ENCODE measurements at places on chromosomes 13 and 19.
A peak's percentile ranks its signal among the peaks of the same experiment; 100 is the strongest.

- DNase-seq, result no peak
These were observed 184.9 kb downstream of the DIAPH3 start for GRCh38 chr13:59978862-59979261.

- no peak for DNase-seq
These were observed 189.9 kb upstream of the RNF113B start for GRCh38 chr13:98366959-98367358.

- no peak for DNase-seq
These were observed 56.7 kb upstream of the WASF3 start for GRCh38 chr13:26500618-26501320.

- no peak for DNase-seq
These were observed 1872.3 kb upstream of the PCDH20 start for GRCh38 chr13:63287926-63288325.

- DNase-seq, result no peak
These were observed 224.2 kb upstream of the IRS2 start for GRCh38 chr13:110010404-110011138.

DNA sequence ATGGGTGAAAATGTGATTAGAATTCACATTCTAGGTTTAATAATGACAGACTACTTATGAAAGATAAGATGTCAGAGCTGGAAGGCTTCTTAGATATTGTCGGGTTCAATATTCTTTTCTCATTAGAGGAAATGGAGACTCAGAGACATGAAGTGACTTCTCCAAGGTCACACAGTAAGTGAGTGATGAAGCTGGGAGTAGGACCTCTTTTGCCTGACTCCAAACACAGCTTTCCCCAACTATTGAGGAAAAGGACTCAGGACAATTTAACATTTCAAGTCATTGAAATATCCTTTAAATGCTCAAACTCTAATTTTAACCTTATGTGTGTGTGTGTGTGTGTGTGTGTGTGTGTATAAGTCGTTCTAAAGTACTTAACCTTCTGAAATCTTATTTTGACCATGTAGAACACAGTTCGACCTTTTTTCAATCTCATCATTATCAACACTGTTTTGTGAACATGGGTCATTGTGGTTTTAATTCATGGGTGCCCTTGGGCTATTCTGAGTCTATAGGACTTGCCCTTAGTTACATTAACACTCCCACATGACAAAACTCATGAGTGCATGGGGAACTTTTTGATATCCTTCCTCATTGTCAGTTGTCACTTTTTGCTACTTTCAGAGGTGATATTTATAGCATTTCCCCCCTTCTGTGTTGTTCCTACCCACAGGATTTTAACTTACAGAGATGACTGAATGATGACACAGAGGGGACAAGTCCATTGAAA lies 53.0 kb downstream of the LRCH1 start:
- no peak for DNase-seq

GRCh38 chr13:36847606-36848005 lies 28.6 kb downstream of the RFXAP start:
- no peak for DNase-seq

DNA sequence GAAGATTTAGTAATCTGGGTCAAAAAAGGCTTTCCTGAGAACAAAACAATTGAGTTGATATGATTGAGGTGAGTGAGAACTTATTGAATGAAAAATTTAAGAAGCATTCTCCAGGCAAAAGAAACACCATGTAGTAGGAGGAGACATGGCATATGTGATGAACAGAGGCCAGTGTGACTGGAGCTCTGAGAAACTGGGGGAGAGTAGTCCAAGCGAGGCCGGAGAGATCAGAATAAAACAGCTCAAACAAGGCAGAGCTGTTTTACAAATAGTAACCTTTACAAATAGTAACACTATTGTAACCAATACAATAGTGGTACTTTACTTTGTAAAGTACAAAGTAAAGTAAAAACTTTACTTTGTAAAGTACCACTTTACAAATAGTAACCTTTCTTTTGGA lies 1159.1 kb downstream of the PCDH9 start:
- DNase-seq, result no peak

DNA sequence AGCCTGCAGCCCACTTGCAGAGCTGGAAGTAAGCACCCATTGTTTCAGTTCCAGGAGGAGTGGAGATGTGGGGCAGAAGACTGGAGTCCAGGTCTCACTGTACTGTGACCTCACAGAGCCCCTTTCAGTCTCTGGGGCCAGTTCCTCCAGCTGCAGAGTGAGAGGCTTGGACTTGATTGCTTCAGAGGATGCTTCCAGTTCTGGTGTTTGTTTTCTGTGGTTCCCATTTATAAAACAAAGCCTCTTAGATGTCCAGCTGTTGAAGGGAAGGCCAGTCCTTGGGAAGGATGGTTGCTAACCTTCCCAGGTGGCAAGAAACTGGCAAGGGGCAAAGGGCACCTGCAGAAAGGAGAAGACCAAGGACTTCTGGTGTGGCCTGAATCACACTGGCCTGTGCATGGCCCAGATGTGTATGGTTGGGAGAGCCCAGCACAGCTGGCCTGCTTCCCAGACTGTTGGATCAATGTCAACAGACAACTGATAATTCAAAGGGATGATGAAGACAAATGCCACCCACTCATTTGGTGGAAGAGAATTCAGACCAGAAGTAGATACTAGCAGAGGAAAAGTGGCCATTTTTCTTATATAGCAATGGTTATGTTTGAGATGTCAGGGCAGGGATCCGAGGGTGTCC lies 218.5 kb downstream of the ZNF536 start:
- no peak for DNase-seq

DNA sequence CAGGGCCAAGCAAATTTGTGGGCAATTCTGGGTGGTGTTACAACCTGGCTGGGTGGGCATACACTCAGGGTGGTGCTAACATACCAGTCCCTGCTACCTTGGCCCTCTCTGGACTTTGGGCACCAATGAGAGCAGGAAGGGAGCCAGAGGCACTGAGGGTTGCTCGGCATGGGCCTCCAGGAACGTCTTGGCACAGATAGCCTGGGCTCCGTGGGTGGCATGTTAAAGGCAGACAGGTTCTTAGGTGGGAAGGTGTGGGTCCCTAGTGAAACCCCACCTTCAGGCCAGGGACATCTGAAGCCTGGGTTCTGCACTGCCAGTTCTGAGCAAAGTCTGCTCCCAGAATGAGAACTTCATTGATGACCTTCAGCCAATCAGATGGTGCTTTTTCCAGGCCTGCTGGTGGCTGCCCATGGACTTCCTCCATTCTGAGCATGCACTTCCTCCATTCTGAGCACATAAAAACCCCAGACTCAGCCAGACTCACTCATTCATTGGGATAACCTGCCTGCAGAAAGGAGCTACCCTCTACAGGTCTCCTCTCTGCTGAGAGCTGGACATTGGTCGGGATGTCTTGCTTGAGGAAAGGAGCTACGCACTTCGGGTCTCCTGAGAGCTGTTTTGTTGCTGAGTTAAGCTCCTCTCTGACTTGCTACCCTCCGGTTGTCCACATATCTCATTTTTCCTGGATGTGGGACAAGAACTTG lies 2567.1 kb downstream of the PCDH9 start:
- DNase-seq, result no peak

DNA sequence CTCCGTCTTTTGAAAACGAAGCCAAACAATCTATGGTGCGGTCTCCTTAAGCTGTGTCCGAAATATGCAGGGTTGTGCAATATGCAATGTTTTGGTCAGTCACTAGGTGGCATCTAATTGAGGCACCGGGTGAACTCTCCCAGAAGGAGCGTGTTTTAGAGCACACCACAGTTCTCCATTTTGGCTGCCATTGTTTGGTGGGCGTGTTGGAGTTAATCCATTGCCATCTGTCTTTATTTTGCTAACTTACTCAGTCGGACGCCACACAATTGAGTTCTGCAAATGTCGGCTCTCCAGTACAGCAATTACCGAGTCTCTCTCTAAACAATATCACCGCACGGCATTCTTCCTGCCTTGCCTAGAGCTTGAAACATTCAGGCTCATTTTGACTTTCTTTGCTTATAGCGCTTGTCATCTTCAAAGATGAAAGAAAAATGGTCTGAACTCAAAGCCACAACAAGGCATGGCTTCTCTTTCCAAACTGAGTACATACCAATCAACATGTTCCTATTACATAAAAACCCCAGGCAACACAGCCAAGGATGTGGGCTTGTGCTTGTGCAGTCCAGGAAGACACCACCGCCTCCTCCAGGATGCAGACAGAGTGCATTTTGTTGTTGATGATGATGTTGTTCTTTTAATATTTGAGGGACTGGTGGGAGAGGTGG lies 182.0 kb upstream of the SERP2 start:
- peak; percentile 40 for DNase-seq

DNA sequence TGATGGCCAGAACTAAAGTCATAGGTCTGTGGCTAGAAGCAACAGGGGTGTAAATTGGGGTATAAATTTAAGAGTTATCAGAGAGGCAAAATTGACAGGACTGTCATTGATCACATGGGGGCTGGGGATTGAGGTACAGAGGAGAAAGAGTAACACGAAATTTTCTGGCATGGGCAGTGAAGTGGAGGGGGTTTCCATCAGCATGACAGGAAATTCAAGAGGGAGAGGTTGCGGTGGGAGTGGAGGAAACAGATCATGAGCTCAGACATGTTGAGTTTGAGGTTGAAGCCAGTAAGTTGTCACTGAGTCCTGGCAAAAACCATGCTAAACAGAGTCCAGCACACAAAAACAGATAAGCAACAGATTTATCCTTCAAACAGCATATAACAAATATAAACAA lies 192.1 kb upstream of the TSC22D1 start:
- no peak for DNase-seq

- DNase-seq, result no peak
These were observed 7.7 kb downstream of the NDUFA11 start for GRCh38 chr19:5895890-5896289.

DNA sequence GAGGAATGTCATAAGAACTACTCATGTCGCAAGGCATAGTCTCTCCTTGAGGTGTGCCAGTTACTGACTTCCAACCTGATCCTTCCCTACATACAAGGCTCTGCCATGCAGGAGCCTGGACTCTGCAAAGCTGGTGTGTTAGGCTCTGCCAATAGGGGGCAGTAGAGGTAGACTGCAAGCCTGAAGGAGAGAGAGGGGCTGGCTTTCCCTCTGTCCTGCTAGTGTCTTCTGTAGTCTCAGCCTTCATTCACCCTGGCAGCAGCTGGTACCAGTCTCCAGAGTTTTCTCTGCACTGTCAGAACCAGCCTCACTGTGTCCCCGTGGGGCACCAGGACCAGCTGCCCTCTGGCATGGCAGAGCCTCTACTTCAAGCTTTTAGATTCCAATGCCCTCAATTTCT lies 14.5 kb downstream of the SHISA2 start:
- no peak for DNase-seq

GRCh38 chr19:57437931-57438330 lies 2.8 kb downstream of the ZNF749 start:
- no peak for DNase-seq

GRCh38 chr13:106917024-106917571 lies 349.2 kb upstream of the ARGLU1 start:
- no peak for DNase-seq

GRCh38 chr19:43675269-43675879 lies 5.4 kb upstream of the PLAUR start:
- no peak for DNase-seq

GRCh38 chr13:40966298-40966697 lies 52.8 kb downstream of the ELF1 start:
- no peak for DNase-seq
